ENCODE measurements at places on chromosomes 4 and X. TPM values are rescaled to one million over a fixed set of nuclear protein-coding genes. Genes with fewer than 3 reads are reported as not detected.

The HPSE gene
- 0.42 TPM for total RNA-seq

The SUPT20HL1 gene
- total RNA-seq = not detected

The NDST3 gene
- total RNA-seq = not detected

GRCh38 chrX:9055354-9055753, 21.4 kb upstream of the FAM9B start:
- no peak for DNase-seq
- H3K4me3 ChIP-seq = no peak overlapping the region
